ENCODE measurements at places on chromosomes 3 and 15.

DNA sequence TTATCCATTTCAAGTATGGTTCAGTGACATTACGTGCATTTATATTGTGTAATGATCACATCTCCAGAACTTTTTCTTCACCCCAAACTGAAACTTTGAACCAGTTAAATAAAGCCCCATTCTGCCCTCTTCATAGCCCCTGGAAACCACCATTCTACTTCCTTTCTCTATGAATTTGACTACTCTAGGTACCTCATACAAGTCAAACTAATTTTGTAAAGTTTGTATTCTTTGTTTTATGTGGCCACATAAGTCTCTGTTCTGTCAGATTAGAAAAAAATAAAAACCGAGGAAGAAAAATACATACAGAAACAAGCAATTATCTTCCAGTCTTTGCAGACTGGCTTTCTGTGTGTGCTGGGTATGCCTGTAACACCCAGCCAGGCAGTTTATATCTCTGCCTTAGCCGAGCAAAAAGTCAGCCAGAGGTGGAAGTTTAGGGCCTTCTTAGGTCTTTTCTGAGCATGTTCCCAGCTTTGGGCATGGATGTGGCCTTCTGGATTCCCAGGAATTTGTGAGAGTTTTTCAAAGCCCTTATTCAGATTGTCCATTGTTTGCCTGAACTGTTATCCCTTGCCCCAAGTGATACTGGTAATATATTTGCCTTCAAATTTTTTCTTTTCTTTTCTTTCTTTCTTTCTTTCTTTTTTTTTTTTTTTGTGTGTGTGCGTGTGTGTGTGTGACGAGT lies 6.0 kb upstream of the GRAMD1C start:
- no peak for DNase-seq

DNA sequence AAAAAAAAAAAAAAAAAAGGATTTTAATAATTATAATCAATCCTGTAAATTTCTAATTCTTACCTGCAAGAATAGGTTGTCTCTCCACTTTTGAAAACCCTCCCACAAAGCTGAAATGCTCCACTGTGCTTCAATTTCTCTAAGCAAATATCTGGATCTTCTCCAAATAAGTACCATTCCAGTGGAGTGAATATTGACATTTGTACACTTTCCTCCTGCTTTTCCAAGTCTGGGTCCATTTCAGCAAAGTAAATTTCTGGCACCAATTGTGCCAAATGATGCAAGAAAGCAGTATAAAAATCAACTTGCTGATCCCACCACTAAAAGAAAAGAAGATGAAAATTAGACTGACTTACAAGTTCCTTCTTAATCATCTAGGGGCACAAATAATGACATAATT lies 19.9 kb downstream of the UBR1 start:
- DNase-seq = no peak

- no peak for DNase-seq
Observed at GRCh38 chr3:171831936-171832335, 11.2 kb upstream of the TMEM212 start.

GRCh38 chr3:32820971-32821685 lies 3.3 kb downstream of the TRIM71 start:
- no peak for DNase-seq

DNA sequence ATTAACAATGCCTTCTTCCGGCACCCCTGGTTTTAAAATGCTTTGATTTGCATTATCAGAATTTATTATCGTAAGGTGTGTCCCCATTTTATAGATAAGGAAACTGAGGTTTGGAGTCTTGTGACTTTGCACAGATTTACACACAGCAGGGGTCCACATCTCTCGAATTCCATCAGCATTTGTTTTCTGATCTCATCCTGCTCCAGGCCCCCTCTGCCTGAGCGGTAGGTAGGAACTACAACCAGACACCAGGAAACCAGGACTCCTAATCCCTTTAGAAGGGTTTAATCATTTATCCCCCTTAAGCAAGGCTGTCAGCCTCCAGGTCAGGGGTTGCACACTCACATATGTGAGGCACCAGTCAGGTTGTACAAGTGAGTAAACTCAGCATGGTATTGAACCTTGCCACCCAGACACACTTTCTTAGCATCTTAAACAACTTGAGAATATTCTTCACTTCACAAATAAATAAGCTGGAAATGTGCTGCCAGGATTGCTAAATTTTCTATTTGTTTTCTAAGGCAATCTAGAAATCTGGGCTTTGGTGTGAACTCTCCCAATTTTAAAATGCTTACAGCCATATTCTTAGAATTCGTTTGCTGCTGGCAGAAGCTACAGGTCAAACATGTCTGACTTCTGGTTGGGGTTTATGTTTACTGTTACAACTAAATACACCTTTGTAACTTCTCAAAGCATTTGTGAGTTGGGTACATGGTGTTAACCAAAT lies 31.7 kb upstream of the CMTM7 start:
- DNase-seq = no peak

GRCh38 chr3:71456156-71456555 lies 127.4 kb downstream of the FOXP1 start:
- peak; percentile 39 for DNase-seq

GRCh38 chr3:105532251-105532650 lies 165.5 kb downstream of the ALCAM start:
- DNase-seq = no peak

- DNase-seq = no peak
Observed at GRCh38 chr3:77137559-77137958, 97.7 kb downstream of the ROBO2 start.

DNA sequence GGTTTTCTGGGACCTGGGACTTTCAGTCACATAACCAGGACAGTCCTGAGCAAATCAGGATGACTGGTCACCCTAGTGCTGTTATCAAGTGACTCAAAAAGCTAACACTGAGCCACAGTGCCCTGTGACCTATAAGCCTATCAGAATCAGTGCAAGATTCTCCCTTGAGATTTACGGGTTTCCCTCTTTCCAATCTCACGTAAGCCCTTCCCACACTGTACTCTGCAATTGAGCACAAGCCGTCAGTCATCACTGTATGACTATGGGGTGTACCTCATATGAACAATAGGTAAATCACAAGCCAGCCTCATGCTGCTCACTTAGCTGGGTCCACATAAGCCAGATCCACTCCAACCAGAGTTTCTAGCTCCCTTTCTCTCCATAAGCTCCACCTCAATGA lies 21.0 kb upstream of the CLDN18 start:
- no peak for DNase-seq

- DNase-seq = peak; percentile 59
Observed at GRCh38 chr3:98058244-98058960, 23.3 kb upstream of the GABRR3 start.

DNA sequence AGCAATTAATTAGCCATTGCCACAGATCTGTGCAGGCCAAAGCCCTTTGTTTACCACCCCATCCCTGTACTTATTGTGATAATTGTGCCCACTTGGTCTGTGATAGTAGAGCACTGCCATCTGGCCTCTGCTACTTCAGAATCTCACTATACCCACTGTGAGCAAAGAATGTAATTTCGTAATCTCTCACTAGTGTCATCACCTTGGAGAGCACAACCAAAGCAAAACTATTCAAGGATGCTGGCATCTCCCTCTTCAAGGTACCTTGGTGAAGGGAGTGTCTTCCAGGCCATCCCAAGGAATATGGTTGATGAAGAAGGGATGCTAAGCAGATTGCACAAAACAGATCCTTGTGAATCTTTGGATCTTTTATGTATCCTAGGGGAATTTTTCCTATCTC lies 34.7 kb upstream of the NOX5 start:
- DNase-seq = no peak

DNA sequence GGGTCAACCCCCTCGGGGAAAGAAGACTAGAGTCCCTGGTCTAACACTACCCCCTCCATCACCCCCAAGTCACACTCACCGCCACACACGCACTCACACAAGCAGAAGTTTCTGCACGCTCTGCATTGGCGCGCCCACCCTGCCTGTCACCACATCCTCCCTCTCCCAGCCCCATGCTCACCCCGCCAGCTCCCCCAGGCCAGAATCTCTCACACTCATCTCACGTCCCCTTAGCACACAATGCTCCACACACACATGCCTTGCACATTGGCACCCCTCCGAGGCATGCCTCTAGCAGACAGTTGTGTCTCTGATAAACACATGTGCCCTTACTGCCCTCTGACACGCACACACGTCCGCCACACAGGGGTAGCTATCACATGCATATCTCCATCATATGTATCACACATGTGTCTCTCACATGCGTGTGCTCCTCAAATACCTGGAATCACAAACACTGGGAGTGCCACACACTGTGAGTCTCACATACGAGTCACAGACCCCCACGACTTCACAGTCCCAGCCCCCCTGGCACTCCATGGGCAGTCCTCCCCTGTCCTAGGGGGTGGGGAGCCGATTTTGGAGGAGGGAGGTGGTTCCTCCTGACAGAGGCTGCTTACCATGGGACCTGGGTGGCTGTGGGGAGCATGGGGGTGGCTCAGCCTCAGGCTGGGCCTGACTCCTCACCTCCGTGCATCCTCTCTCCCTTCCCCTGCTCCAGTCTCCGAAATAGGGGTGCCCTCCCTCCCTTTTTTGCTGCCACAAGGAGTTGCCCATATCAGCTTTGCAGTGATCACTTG lies 898 bp downstream of the FBLN2 start:
- no peak for DNase-seq

DNA sequence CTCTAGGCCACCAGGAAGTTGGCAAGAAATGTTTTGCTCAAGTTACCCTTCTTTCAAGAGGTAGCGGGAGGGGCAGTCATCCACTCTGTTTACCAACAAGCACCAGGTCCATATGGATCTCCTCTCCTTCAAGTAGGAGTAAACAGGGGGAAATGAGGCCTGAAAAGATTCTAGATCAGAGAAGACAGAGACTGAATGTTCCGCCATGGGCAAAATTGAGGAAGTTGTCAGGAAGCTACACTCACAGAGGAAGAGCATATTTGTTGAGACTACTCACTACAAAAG lies 81.6 kb downstream of the KLF15 start:
- DNase-seq = no peak

- DNase-seq = peak; percentile 49
Observed at GRCh38 chr3:27509376-27509775, 25.2 kb upstream of the SLC4A7 start.

- DNase-seq = no peak
Observed at GRCh38 chr15:38019066-38019465, 84.6 kb downstream of the TMCO5A start.

GRCh38 chr15:40330368-40330836 lies 6.9 kb downstream of the INAFM2 start:
- DNase-seq = peak; percentile 45

GRCh38 chr3:1232276-1232675 lies 139.5 kb downstream of the CNTN6 start:
- DNase-seq = no peak

GRCh38 chr3:129521611-129522010 lies 6.8 kb upstream of the RHO start:
- no peak for DNase-seq

- peak; percentile 96 for DNase-seq
Observed at GRCh38 chr3:137013951-137014688, 56.3 kb downstream of the IL20RB start.

DNA sequence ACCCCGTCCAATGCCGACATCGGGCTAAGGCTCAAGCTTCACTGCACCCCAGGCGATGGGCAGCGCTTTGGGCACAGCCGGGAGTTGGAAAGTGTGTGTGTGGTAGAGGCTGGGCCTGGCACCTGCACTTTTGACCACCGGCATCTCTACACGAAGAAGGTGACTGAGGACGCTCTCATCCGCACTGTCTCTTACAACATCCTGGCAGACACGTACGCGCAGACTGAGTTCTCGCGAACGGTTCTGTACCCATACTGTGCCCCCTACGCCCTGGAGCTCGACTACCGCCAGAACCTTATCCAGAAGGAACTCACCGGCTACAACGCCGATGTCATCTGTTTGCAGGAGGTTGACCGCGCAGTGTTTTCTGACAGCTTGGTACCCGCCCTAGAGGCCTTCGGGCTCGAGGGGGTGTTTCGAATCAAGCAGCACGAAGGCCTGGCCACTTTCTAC lies 1.0 kb downstream of the PDE12 start:
- DNase-seq = peak; percentile 44

GRCh38 chr3:38039101-38039898 lies at the start of gene DLEC1:
TSS of gene DLEC1 (plus strand) at chr3:38039208. CDS start at chr3:38039226, 18 bp downstream.
- no peak for DNase-seq

- no peak for DNase-seq
Observed at GRCh38 chr3:72595927-72596610, 252.2 kb downstream of the SHQ1 start.

DNA sequence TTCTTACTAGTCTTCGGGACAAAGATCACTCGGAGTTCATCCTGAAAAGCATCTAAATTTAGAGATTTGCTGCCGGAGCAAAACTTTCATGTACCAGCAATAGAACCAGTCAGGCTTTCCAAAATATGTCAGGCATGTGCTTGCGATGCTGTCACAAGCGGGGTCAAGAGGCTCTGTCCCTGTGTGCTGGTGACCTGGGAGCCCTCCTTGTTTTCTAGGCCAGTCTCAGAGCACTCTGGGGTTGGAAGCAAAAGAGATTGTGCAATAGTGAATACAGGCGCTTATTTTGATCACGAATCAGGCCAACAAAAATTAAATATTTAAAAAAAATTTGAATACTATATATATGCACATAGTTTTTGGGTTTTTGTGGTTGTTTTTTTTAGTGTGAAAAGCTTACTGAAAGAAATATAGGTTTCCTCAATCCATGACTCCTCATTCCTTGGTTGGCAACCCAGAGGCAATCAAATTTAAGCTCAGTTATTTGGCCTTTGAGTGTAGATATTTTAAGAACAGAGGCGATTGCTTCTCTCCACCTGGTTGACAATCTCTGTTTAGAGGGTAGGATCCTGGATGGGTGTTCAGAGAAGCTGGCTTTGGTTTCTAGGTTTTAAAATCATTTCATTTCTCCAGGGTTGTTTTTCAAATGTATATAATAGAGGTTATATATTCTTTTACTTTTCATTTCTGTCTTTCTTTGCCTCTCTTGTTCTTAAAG lies 8.4 kb upstream of the KLHL24 start:
- no peak for DNase-seq

GRCh38 chr15:41584636-41585126 lies 25.7 kb downstream of the TYRO3 start:
- no peak for DNase-seq

GRCh38 chr3:65706776-65707568 lies 331.7 kb downstream of the MAGI1 start:
- DNase-seq = no peak

GRCh38 chr3:32009101-32009500 lies 27.6 kb downstream of the ZNF860 start:
- DNase-seq = no peak

GRCh38 chr3:155154255-155154654 lies 74.1 kb downstream of the MME start:
- DNase-seq = peak; percentile 5

- DNase-seq = no peak
Observed at GRCh38 chr3:178671377-178671776, 135.1 kb downstream of the KCNMB2 start.

GRCh38 chr3:24923570-24923969 lies 428.9 kb upstream of the THRB start:
- no peak for DNase-seq

GRCh38 chr3:63349583-63350573 lies 71.8 kb downstream of the SYNPR start:
- peak; percentile 45 for DNase-seq

- no peak for DNase-seq
Observed at GRCh38 chr3:21573291-21573690, 177.7 kb downstream of the ZNF385D start.

GRCh38 chr15:85314633-85315032 lies 65.8 kb upstream of the AKAP13 start:
- DNase-seq = no peak

GRCh38 chr3:53221345-53221744 lies 34.5 kb downstream of the TKT start:
- no peak for DNase-seq

- DNase-seq = no peak
Observed at GRCh38 chr3:40930131-40930538, 269.2 kb upstream of the CTNNB1 start.

GRCh38 chr15:59247364-59247763 lies 40.7 kb downstream of the LDHAL6B start:
- DNase-seq = peak; percentile 54
